NCI-H446 (cell line): ENCODE measurements at places on chromosomes 4 and X.
A peak's percentile ranks its signal among the peaks of the same experiment; 100 is the strongest.

GRCh38 chrX:104195489-104196084 is 29.3 kb downstream of the FAM199X start:
- peak; percentile 18 for DNase-seq

DNA sequence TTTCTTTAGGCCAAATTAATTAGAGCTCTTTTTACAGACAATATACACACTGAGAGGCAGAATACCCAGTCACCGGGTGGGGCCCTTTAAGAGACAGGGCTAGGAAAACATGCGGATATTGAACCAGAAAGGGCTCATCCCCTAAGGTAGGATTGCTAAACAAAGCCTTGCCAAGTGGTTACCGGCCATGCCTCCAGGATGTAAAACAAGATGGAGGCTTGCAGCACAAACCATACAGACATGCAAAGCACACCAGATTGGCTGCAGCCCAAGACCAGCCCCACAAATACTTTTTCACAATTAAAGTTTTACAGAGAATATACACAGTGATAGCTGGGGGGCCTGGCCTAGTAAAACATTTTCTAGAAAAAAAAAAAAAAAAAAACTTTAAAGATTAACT is 210.0 kb downstream of the KLHL4 start:
- no peak for DNase-seq

DNA sequence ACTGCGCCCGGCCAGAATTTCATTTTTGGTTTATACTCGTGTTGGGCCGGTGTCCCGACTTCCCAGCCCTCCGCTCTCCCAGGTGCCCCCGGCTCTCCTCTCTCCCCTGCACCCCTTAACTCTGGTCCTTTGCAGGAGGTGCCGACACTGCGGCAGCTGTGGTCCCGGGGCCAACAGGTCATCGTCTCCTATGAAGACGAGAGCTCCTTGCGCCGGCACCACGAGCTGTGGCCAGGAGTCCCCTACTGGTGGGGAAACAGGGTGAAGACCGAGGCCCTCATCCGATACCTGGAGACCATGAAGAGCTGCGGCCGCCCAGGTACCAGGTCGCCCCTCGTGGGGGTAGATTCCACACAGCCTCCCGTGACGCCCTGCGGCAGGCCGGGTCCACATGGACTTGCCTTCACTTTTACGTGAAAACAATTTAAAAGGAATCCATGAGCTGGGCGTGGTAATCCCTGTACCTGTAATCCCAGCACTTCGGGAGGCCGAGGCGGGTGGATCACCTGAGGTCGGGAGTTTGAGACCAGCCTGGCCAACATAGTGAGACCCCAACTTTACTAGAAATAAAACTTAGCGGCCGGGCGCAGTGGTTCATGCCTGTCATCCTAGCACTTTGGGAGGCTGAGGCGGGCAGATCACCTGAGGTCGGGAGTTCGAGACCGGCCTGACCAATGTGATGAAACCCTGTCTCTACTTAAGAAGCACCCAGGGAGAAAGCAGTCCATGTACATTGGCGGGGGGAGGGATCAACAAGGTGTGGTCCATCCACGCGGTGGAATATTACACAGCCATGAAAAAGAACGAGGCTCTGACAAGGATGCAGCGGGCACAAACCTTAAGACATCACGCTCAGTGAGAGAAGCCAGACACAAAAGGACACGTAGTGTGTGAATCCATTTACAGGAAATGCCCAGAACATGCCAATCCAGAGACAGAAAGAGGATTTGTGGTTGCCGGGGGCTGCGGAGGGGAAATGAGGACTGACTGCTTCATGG is 12.0 kb downstream of the PLCXD1 start:
- no peak for DNase-seq

- no peak for DNase-seq
These were observed 22.9 kb downstream of the ZNF718 start for GRCh38 chr4:147233-147632.

- DNase-seq: peak; percentile 65
These were observed 49.2 kb downstream of the WDFY3 start for GRCh38 chr4:84917086-84917821.

DNA sequence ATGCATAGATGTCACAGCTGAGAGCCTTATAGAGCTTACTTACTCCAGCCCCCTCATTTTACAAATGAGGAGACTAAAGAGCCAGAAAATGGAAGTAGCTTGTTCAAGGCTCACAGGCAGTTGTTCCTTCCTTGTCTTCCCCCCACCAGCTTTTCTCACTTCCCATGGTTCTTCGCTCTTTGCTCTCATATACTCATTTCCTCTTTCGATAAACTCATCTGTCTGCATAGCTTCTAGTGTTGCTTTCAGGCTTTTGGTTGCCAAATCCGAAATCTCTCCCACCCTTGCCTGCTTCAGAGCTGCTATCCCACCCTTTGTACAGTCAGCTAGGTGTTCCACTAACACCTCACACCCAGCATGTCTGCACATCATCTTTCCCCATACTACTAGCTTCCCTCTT is 25.0 kb upstream of the GJB1 start:
- no peak for DNase-seq

DNA sequence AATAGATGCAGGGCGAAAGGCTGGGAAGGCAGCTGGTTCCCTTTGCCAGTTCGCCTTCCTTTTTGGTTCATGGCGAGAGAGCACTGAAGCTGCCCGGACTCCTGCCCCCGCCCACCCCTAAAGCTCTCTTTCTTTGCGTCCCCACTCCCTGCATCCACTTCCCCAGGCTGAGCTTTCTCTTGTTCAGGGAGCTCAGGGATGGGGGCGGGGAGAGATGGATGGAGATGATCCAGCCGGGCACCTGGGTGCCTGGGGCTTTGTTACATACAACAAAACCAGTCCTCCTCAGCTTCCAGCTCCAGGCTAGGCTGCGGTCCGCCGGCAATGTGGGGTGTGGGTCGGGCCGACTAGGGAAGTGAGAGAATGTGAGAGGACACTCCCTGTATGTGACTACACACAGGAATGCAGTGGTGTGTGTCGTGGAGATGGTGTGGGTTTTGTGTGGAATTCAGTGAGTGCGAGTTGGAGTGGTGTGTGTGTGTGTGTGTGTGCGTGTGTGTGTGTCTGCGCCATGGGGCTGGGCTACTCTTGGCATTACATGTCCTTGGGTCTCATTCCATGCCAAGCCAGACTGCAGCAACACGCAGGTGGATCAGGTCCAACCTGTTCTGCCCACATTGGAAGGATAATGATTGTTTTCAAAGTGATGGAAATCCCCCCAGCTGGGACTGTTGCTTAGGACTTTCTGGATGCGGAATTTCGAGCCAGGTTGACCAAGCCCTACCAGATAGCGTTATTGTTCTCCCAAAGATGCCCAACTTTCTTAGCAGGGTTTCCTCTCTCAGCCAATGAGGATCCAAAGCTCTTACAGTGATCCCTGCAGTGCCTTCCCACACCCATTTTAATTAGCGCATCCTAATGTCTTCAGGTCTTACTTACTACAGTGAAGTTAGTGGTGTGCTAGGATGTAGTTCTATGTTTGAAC is 149.4 kb upstream of the CHRDL1 start:
- no peak for DNase-seq

GRCh38 chr4:140529434-140529833 is 5.5 kb downstream of the ELMOD2 start:
- DNase-seq: no peak

DNA sequence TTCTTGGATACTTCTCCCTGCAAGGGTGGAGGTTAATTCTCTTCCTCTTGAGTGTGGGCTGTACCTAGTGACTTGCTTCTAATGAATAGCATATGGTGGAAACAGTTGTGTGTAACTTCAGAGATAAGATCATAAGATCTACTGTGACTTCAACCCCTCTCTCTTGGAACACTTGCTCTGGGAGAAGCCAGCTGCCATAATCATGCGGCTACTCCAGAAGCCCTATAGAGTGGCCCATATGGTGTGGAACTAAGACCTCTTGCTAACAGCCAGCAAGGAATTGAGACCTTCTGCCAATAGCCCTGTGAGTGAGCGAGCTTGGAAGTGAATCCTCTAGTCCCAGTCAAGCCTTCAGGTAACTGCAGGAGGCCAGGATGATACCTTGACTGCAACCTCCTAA is 81.1 kb downstream of the RBMX2 start:
- no peak for DNase-seq

DNA sequence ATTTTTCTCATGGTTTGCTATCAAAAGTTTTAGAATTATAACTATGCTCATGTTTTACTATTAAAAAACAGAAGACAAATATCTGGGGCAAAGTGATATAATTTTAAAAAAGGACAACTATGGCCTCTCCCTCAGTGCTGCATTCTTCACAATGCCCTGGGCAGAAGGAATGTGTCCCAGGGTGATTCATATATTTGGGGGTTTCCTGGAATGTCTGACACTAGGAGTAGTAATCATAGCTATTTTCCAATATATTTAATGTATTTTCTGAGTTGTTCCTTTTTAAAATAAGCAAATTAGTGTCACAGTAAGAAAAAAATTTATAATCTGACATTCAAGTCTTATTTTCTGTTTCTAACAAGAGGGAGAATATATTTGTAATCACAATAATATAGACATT is 281.7 kb downstream of the UNC5C start:
- DNase-seq: no peak

DNA sequence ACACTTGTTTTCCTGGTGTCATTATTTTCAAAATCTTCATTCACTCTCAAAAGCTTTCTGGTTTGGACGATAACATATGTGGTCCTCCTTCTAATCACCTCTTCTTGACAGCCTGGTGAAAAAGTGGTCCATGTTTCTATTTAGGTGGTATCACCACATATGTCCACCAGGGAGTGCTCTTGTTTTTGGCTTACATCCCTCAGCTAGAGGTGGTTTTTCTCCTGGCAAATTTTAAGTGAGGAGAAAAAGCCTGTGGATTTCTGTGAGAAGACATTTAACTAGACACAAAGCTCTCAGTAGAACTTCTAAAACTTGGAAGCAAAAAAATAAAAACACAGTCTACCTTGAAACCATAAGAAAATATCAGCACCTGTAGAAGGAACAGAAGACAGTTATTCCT is 58.0 kb upstream of the FRMPD4 start:
- peak; percentile 20 for DNase-seq

- no peak for DNase-seq
These were observed 791.5 kb upstream of the LCORL start for GRCh38 chr4:18813055-18813454.

DNA sequence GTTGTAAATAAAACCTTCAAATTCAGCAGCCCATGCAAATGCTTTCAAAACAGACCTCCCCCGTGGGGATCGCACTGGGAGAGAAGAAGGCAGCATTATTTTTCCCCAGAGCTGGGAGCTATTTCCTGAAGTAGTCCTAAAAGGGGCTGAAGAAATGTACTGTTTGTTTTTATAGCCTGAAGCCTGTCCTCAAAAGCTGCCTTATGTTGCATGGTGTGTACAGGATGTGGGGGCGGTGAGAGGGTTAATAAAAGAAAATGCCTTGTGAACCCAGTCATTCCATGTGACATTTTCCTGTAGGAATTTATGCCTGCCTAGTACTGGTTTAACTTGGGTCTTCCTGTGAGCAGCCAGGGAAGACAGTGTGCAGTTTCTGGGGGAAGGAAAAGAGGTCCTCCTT is 144.1 kb downstream of the SOWAHB start:
- no peak for DNase-seq

DNA sequence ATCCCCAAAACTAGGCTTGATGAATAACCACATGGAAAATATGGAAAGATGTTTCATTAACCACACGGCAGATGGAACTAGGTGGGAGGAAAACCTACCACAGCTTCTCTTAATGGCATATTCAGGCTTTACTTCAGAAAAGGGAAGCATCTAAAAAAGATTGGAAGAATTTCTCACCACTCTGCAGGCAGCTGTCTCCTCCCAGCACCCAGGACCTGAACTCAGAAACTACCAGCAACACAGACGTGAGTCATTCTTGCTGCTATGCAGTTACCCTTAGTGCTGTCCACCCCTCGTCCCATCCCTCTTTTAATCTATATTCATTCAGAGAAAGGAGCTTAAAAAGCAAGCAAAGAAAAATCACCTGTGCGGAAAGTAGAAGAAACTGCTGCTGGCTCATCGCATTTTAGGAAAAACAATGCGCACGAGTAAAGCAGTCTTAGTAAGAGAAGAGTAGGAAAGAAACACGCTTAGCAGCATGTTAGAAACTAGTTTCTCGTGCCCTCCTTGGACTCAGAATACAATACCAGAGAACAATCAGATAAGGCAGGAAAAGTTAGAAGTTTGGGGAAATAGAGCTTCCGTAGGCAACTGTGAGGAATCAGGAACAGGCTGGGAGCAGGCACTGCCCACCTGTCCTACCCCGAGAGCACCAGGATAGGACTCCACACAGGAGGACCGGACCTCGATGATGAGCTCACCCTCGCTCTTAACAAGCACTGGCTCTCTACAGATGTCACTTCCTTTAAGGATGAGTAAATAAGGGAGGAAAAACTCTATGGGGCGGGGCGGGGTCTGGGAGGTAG is 48.1 kb upstream of the ENPP6 start:
- no peak for DNase-seq

DNA sequence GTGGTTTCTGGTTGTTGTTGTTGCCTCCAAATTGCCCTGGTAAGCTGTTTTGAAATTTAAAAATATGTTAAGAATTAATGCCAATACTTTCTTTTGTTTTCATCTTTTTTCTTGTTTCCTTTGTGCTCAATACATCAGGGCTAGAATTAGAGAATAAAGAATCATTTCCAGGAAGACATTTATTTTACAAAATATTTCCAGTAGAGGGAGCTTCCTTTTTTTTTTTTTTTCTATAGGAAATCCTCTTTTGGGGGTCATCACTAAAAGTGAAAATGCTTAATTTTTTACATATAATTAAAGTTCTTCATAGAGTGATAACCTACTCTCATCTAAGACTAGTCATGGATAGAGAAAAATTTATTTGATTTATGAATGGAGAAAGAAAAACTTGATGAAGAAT is 2.4 kb downstream of the GLRA3 start:
- DNase-seq: no peak

GRCh38 chr4:47668810-47669408 is 169.0 kb downstream of the CORIN start:
- DNase-seq: peak; percentile 52

- DNase-seq: peak; percentile 25
These were observed 120.3 kb downstream of the UNC5C start for GRCh38 chr4:95428291-95429070.

DNA sequence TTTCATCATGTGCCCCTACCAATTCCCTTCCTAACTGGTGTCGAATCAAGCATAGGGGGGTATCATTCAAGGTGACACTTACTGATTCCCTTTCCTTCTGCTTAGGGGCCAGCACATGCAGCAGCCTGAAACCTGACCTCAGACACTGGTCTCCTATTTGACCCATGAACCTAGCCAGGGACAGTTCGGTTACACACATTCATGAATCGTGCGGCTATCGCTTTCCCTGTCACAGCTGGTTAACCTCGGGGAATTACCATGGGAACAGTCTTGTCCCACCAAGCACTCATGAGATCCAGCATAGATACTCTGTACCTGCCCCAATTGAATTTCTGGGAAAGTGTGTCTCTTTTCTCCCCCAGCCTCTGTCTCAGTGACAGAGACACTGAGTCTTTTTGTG is 140.4 kb downstream of the ZNF674 start:
- DNase-seq: no peak

GRCh38 chr4:62806816-62807215 is 1602.4 kb downstream of the TECRL start:
- no peak for DNase-seq

DNA sequence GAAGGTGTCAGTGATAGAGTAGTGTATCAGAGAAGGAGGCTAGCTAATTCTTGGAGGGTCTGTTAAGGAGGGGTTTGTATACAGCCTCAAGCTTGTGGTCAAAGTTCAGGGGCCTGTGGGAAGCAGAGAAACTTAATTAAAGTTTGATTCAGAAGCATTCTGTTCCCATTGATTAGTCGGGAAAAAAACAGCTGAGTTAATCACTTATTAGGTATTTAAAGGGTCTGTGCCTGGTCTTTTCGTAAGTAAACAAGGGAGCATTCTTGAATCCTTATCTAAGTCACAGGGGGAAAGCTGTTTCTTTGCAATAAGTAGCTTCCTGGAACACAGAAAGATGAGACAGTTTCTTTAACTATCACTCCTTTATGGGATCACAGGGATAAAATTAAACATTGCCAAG is 492.1 kb downstream of the PCDH10 start:
- DNase-seq: no peak
